ENCODE measurements at places on chromosomes 11 and 22. TPM values are rescaled to one million over a fixed set of nuclear protein-coding genes. Genes with fewer than 3 reads are reported as not detected.

- no peak for DNase-seq
These were observed 37.6 kb upstream of the SYT13 start for GRCh38 chr11:45323601-45324249.

DNA sequence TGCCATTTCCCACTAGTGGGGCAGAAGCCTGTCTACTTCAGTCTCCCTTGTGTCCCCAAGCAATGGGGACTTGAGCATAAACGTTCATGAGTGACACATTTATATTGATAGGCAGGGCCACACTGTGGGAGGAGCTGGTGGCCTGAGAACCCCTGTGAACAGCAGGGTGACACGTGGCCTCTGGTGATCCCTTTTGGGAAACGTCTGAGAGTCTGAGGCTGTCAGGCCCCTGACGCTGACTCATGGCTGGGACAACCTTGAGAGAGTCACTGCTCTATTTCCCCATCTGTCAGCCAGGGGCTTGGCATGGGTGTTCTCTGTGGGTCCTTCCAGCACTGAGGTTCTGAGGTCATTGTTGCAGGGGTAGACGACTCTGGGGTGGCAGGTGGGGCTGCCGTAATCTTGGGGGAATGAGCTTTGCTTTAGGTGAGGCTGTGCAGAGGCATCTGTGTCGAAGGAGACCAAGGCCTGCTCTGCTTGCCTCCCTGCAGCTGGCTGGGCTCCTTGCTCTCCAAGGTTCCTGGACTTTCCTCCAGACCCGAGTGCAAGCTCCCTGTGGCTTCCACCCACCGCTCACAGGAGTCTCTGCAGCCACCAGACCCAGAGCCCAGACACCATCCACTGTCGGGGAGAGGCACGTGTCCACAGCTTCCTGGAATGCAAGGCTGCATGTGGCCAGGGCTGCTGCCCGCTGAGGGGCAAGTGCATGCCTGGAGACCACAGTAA, 54.7 kb downstream of the SMIM38 start:
- DNase-seq, result no peak

GRCh38 chr22:38490915-38491314, 15.2 kb downstream of the DDX17 start:
- no peak for DNase-seq

DNA sequence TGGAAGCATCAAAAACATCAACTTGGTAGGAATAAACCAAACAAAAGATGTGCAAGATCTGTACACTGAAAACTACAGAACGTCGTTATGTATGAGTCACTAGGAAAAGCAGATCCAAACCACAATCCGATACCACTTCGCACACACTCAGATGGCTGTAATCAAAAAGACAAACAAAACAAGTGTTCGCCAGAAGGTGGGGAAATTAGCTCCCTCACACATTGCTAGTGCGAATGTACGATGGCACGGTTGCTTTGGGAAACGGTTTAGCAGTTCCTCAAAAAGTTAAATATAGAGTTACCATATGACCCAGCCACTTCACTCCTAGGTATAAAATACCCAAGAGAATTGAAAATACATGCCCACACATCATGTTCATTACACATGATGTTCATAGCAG, 14.8 kb upstream of the CARD10 start:
- DNase-seq, result no peak

- no peak for DNase-seq
These were observed 31.5 kb upstream of the SLC22A12 start for GRCh38 chr11:64559351-64560138.

DNA sequence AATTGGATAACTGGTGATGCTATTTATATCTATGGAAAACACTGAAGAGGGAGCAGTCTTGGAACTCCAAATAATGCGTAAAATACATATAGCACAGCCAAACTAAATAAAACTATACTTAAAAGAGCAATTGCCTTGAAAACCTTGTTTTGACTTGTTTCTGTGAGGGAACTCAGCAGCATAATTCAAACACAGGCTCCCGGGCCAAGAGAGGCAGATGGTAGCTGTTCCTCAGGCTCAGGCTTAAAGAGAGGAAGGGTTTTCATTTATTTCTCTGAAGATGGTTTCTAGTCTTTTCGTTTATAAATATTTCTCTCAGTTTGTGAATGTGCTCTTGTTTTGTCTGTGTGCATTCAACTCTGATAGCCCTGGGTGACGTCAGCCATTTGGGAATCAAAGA, 82.4 kb downstream of the FANCF start:
- DNase-seq, result no peak

DNA sequence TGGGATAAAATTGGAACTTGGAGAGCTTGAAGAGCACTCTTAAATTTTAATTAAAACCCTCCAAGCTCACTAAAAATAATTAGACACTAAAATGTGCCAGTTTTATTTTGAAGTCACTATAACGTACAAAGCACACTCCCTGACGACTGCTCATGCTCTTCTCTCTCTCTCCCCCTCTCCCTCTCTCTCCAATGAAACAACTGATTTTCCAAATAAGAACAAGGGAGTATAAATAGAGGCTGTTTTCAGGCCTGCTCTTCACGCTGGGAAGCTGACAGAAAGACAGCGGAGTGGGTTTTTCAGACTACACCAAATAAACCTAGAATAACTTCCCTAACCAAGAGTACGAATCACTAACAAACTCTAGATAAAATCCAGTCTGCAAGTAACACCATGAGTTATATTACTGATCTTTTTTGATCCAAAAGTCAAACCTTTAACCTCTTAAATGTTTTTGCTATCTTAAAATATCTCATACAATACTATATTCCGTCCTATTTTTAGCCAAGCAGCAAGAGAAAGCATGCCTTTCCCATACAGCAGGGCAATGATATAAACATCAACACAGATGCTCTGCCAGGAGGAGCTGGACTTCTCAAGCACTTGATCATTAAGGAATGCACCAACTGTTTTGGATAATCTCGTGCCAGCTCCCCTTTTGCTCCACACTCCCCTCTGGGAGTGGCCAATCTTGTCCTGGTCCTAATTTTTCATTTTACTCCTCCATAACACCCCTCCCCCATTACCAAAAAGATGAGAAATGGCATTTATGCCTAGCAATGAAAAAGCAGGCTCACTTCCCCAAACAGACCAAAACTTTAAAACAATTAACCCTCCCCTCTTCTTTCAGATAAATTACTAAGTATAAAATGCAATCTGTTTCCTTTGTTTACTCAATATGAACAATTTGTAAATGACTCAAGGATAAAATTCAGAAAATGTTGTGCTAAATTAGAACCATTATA, 116.9 kb downstream of the SOX6 start:
- DNase-seq, result no peak

GRCh38 chr11:83818349-83818748, 532.2 kb upstream of the CCDC90B start:
- no peak for DNase-seq

GRCh38 chr22:28002863-28003565, 84.0 kb upstream of the PITPNB start:
- no peak for DNase-seq

DNA sequence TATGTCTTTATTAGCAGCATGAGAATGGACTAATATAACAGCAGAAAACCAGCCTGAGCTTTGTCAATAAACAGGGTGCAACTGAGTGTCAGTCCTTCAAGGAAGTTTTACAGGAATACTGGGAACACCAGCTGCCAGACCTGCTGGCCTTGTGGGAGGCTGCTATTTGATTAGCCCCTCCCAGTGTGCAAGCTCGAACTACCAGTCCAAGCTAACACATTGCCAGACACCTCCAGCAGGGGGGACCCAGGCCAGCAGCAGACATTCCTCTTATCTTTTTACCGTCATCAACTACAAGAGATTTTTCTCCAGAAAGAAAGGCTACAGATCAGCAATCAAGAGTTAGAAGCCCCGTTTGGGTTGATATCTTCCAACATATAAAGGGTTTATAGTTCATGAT, 942.8 kb upstream of the TENM4 start:
- no peak for DNase-seq

- DNase-seq, result no peak
These were observed 138.3 kb downstream of the TMEM135 start for GRCh38 chr11:87176044-87176443.

- DNase-seq, result no peak
These were observed 665.4 kb downstream of the METTL15 start for GRCh38 chr11:28773606-28774005.

GRCh38 chr22:47036352-47036751, 273.9 kb downstream of the TBC1D22A start:
- DNase-seq, result no peak

- DNase-seq, result no peak
These were observed 289.1 kb upstream of the SORL1-AS1 start for GRCh38 chr11:121741761-121742361.

Gene OR52N4
- 0.89 TPM for total RNA-seq

Gene POU2AF1
- 2.4 TPM for total RNA-seq

Gene LINC01488
- not detected for total RNA-seq

Gene VSIG10L2
- total RNA-seq, result not detected

Gene MIOX
- not detected for total RNA-seq

Gene SHISA8
- total RNA-seq, result not detected

Gene TMPRSS5
- total RNA-seq, result 0.64 TPM

Gene CHADL
- 0.35 TPM for total RNA-seq

Gene CLP1
- 17.1 TPM for total RNA-seq

Gene SLC22A12
- not detected for total RNA-seq

Gene C11orf91
- total RNA-seq, result 0.27 TPM

Measured in activated CD4-positive, alpha-beta T cell treated with anti-CD3 and anti-CD28 coated beads, Interleukin-2, amount 10 ng/mL, durations not matched to agents 7 days and 5 days (primary cell).